Mesothelial cell of epicardium (in vitro differentiated cells): ENCODE measurements at places on chromosomes 3 and 15.

DNA sequence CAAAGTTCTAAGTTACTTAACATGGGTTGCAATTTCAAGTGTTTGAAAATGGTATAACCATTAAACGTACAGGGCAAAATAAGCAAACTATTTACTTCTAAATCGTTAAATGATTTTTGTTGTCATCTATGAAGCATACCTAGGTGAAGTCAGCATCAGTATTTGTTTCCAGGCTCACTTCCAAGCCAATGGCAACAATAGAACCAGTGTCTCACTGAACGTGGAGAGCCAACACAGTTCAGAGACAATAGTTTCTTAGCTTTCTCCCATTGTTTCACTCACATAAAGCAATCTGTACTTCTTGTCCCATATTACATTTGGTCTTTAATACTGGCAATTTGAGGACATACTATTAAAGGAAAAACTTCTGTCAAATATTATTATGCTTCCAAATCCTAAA is 397.2 kb downstream of the MECOM start:
- no peaks in the 10 kb centered on the region for H3K36me3 ChIP-seq
- peaks cover 42% of the 10 kb centered on the region for H3K4me1 ChIP-seq
- DNase-seq: no peak
- H3K27me3 ChIP-seq: no peaks in the 10 kb centered on the region

- peaks cover 4% of the 10 kb centered on the region for H3K36me3 ChIP-seq
- H3K27ac ChIP-seq: peak overlapping the region; percentile 97
- peak overlapping the region; percentile 59 for H3K4me3 ChIP-seq
Measured at GRCh38 chr15:42457445-42458442, 33.2 kb downstream of the ZNF106 start.

DNA sequence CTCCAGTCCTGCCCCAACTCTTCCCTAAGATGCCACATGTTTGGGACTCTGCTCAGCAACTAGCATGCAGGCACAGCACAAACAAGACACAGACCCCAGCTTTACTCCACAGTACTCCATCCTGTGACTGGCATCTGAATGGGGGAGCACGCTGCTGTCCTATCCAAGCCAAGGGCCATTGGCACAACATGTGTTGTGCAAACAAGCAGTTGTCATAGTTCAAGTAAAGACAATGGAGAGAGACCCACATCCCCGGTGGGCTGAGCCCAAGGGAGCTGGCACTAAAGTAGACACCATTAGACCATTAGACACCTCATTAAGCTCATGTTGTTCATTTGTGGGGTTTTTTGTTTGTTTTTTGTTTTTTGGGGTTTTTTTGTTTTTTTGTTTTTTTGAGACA is 132.7 kb downstream of the CHSY1 start:
- DNase-seq: no peak
- no peak overlapping the region for H3K4me3 ChIP-seq
- H3K4me1 ChIP-seq: peaks cover 20% of the 10 kb centered on the region
- no peaks in the 10 kb centered on the region for H3K27me3 ChIP-seq
- H3K36me3 ChIP-seq: no peaks in the 10 kb centered on the region
- no peak overlapping the region for H3K27ac ChIP-seq

DNA sequence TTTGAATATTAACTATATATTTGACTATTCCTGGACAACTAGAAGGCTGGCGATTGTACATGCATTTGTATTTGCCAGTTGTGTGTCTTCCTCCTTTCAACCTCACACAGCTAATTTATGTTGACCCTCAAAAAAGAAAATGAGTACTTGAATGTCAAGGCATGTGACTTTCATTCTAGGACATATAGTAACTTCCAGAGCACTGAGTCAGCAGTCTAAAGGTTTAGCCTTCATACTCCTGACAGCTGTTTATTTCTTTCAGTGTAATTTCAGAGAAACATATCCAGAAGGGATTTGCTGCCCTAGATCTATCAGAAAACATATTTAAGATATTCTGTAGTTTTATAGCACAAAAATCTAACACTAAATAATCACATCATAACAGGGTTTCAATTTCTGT is 74.6 kb upstream of the GOLGA8J start:
- no peak overlapping the region for H3K27ac ChIP-seq
- peaks cover 2% of the 10 kb centered on the region for H3K36me3 ChIP-seq
- H3K27me3 ChIP-seq: peaks cover 20% of the 10 kb centered on the region
- H3K4me1 ChIP-seq: no peaks in the 10 kb centered on the region

- H3K4me1 ChIP-seq: peaks cover 16% of the 10 kb centered on the region
- H3K4me3 ChIP-seq: no peak overlapping the region
- no peaks in the 10 kb centered on the region for H3K27me3 ChIP-seq
- no peak for DNase-seq
- peaks cover 14% of the 10 kb centered on the region for H3K36me3 ChIP-seq
Measured at GRCh38 chr3:45664578-45664977, 24.6 kb upstream of the SACM1L start.

DNA sequence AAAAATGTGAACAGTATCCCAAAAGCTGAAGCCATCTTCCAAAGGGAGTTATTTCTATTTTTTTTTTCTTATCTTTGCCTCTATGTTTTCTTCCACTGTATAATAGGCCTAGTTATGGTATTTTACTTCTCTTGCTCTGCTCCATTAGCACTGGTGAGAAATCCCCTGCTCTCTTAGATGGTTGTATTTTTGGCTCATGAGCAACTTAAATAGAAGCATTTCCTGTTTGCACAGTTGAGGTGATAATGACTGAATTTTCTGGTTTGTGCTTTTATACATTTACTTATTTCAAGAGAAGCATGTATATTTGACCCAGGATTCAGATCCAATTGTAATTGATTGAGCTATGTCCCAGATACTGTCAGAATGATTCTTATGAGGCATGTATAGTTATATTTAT is 61.6 kb upstream of the CD200R1L start:
- peaks cover 4% of the 10 kb centered on the region for H3K36me3 ChIP-seq
- DNase-seq: no peak
- H3K4me3 ChIP-seq: no peak overlapping the region
- H3K27me3 ChIP-seq: no peaks in the 10 kb centered on the region

GRCh38 chr15:98421419-98422129 is 226.8 kb upstream of the IGF1R start:
- peaks cover 90% of the 10 kb centered on the region for H3K27me3 ChIP-seq
- H3K27ac ChIP-seq: no peak overlapping the region
- H3K4me1 ChIP-seq: peaks cover 4% of the 10 kb centered on the region
- no peaks in the 10 kb centered on the region for H3K36me3 ChIP-seq
- DNase-seq: peak; percentile 92

- peaks cover 32% of the 10 kb centered on the region for H3K4me1 ChIP-seq
- peaks cover 19% of the 10 kb centered on the region for H3K36me3 ChIP-seq
- no peak overlapping the region for H3K4me3 ChIP-seq
Measured at GRCh38 chr3:151226088-151226563, 23.1 kb upstream of the GPR171 start.

DNA sequence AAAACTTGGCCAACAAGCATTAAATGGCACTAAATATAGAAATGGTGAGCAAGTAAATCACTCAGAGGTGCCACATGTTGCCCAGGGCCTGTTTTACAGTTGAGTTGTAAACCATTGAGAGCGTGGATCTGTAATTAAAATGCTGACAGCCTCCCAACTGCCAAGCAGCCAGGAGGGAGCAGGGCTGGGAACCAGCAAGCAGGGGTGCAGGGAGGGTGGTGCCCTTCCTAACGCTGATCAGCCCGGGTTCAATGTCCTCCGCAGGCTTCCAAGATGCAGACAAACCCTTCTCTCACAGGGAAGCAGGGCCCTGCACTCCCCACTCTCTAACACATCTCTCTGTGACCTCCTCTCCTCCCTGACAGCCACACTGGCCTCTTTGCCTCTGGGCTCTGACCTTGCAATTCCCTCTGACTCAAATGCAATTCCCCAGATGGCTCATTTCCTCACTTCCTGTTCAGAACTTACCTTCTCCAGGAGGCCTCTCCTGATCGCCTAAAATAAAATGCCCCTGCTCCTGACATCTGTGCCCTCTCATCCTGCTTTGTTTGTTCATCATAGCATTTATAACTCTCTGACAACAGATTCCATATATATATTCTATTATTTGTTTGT is 40.0 kb downstream of the WNT7A start:
- H3K4me1 ChIP-seq: no peaks in the 10 kb centered on the region
- DNase-seq: no peak
- H3K27ac ChIP-seq: no peak overlapping the region
- H3K4me3 ChIP-seq: no peak overlapping the region
- no peaks in the 10 kb centered on the region for H3K36me3 ChIP-seq

DNA sequence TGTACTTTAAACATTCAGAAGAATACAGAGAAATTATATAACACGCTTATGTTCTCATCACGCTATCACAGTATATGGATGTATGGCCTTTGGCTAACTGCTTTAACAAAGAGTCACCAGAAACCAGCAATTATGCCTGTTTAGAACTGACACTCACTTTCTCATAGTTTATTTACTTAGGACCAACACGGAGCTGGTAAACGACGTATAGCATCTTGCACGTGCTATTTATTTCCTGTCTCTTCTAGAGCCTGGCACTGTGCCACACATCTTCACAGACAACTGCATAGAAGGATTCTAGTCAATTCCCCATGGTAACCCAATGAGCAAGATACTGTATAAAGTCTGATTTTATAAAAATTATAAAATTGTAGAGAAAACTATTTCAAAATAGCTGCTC is 43.6 kb downstream of the TBC1D2B start:
- no peak overlapping the region for H3K4me3 ChIP-seq
- DNase-seq: no peak
- no peaks in the 10 kb centered on the region for H3K27me3 ChIP-seq
- peaks cover 15% of the 10 kb centered on the region for H3K4me1 ChIP-seq
- peaks cover 5% of the 10 kb centered on the region for H3K36me3 ChIP-seq

GRCh38 chr3:27540231-27540630 is 56.0 kb upstream of the SLC4A7 start:
- no peak for DNase-seq
- H3K27ac ChIP-seq: no peak overlapping the region
- H3K27me3 ChIP-seq: no peaks in the 10 kb centered on the region
- no peaks in the 10 kb centered on the region for H3K36me3 ChIP-seq

DNA sequence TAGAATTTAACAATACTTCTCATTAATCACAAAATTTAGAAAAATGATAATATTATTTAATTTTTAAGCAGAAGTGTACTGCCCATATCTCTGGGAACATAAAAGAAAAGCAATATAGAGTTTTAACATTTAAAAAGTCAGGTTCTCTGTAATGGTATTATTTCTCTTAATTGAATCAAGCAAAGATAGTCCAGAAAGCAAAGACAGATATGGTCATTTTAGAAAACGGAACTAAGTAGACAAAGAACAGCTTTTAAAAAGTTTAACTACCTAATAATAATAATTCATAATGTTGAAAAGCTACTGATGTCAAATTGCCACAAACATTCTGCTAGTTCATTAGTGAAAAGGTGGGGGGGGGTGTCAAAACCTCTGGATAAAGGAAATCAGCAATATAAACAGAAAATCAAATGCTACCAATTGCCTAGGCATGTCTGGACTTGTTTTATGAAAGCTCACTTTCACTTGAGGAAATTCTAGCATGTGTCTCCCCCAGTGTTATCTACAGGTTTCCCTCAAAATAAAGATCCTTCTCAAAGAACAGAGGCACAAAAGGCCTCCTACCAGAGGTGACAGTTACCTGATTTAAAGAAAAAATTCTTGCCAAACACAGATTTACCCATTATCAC is 1.7 kb downstream of the ZMAT3 start:
- no peaks in the 10 kb centered on the region for H3K27me3 ChIP-seq
- DNase-seq: no peak
- peak overlapping the region; percentile 39 for H3K4me3 ChIP-seq
- H3K27ac ChIP-seq: peak overlapping the region; percentile 89

GRCh38 chr3:154428286-154429206 is 1.4 kb downstream of the GPR149 start:
- peaks cover 85% of the 10 kb centered on the region for H3K27me3 ChIP-seq
- peak overlapping the region; percentile 58 for H3K4me3 ChIP-seq
- H3K27ac ChIP-seq: no peak overlapping the region
- no peaks in the 10 kb centered on the region for H3K36me3 ChIP-seq
- H3K4me1 ChIP-seq: peaks cover 18% of the 10 kb centered on the region

GRCh38 chr15:29242456-29243242 is 27.0 kb downstream of the NSMCE3 start:
- H3K4me1 ChIP-seq: no peaks in the 10 kb centered on the region
- H3K27ac ChIP-seq: no peak overlapping the region

DNA sequence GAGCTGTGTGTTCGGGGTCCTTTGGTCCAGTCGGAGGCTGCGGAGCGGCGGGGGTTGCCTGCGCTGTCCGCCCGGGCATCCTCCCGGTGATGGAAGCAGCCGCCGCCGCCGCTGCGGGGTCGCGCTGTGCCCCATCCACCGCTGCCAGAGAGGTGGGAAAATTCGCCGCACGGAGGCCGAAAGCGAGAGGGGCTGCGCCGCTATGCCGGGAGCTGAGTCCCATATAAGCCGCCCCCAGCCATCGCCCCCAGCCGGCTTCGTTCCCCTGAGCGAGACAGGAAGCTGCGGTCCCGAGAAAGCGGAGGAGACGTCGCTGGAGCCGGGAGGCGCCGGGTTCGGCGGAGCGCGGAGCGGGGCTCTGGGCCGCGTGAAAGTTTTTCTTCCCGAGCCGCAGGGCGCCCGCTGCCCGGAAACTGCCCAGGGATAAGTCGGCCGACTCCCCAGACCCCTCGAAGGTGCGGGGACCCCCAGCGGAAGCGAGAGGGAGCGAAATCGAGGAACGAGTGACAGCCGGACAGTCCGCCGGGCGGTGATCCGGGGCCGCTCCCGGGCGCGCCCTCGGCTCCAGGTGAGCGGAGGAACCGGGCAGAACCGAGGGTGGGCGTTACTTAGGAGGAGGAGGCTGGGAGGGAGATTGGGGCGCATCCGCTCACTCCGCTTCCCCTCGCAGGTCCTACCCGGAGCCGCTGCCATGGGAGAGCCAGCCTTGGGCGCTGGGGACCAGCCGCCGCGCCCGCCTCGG is 574 bp downstream of the CHST2 start:
- H3K4me1 ChIP-seq: peaks cover 18% of the 10 kb centered on the region
- no peak for DNase-seq
- no peaks in the 10 kb centered on the region for H3K36me3 ChIP-seq
- peak overlapping the region; percentile 76 for H3K4me3 ChIP-seq

GRCh38 chr3:16524196-16524595 is 10.7 kb upstream of the RFTN1 start:
- H3K36me3 ChIP-seq: no peaks in the 10 kb centered on the region
- no peak overlapping the region for H3K4me3 ChIP-seq
- no peak overlapping the region for H3K27ac ChIP-seq
- peaks cover 70% of the 10 kb centered on the region for H3K27me3 ChIP-seq
- DNase-seq: no peak

DNA sequence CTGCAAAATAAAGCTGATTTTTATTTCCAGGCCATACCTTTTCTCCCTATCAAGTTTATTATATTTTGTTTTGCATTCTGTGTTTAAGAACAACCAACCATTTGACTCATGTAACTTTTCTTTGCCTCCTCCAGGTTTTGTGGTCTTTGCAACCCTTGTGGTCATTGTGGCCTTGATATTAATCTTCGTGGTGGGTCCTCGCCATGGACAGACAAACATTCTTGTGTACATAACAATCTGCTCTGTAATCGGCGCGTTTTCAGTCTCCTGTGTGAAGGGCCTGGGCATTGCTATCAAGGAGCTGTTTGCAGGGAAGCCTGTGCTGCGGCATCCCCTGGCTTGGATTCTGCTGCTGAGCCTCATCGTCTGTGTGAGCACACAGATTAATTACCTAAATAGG is 27.6 kb downstream of the NIPA2 start:
- H3K27ac ChIP-seq: no peak overlapping the region
- no peak overlapping the region for H3K4me3 ChIP-seq
- H3K4me1 ChIP-seq: no peaks in the 10 kb centered on the region

GRCh38 chr3:177427540-177427939 is 230.3 kb upstream of the TBL1XR1 start:
- DNase-seq: no peak
- H3K27ac ChIP-seq: no peak overlapping the region
- H3K4me1 ChIP-seq: peaks cover 36% of the 10 kb centered on the region
- H3K4me3 ChIP-seq: no peak overlapping the region
- no peaks in the 10 kb centered on the region for H3K36me3 ChIP-seq

- H3K27me3 ChIP-seq: peaks cover 2% of the 10 kb centered on the region
- peaks cover 2% of the 10 kb centered on the region for H3K36me3 ChIP-seq
- H3K4me1 ChIP-seq: no peaks in the 10 kb centered on the region
- H3K27ac ChIP-seq: no peak overlapping the region
- no peak overlapping the region for H3K4me3 ChIP-seq
Measured at GRCh38 chr15:79025201-79025600, 65.4 kb downstream of the RASGRF1 start.
